ENCODE measurements at places on chromosomes 11 and 22.
A peak's percentile ranks its signal among the peaks of the same experiment; 100 is the strongest.

DNA sequence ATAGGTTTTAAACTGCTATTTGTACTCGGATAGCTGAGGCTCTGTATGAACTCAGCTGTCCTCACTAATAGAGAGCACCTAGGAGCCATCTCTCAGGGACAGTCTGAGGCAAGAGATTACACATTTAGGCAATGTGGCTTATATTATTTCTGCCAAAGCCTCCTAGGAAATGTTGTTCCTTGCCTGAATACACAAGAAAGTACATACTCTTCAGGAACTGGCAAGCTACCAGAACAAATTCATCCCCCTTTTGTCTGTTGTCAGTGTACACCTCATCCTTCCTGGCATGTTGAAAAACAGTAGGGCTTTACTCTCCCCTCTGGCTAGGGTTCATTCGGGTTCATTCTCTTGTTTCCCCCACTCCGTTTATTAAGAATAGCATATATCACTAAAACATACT lies 615.9 kb upstream of the FAT3 start:
- DNase-seq: no peak

DNA sequence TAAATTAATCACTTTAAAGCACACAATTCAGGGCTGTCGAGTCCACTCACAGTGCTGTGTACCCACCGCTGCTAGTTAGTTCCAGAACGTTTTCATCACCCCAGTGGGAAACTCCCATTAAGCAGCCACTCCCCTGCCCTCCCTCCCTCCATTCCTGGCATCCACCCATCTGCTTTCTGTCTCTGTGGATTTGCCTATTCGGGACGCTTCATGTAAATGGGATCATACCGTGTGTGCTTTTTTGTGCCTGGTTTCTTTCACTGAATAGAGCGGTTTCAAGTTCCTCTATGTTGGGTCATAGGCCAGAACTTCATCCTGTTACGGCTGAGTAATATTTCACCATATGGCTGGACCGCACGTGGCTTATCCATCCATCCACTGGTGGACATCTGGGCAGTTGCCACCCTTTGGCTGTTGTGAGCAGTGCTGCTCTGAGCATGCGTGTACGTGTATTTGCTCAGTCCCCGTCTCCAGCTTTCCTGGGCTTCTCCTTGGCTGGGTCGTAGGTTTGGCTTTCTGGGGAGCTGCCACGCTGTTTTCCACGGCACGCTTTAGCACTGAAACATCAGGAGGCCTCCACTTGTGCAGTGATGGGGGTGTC lies 30.1 kb downstream of the ARHGAP8 start:
- no peak for DNase-seq

DNA sequence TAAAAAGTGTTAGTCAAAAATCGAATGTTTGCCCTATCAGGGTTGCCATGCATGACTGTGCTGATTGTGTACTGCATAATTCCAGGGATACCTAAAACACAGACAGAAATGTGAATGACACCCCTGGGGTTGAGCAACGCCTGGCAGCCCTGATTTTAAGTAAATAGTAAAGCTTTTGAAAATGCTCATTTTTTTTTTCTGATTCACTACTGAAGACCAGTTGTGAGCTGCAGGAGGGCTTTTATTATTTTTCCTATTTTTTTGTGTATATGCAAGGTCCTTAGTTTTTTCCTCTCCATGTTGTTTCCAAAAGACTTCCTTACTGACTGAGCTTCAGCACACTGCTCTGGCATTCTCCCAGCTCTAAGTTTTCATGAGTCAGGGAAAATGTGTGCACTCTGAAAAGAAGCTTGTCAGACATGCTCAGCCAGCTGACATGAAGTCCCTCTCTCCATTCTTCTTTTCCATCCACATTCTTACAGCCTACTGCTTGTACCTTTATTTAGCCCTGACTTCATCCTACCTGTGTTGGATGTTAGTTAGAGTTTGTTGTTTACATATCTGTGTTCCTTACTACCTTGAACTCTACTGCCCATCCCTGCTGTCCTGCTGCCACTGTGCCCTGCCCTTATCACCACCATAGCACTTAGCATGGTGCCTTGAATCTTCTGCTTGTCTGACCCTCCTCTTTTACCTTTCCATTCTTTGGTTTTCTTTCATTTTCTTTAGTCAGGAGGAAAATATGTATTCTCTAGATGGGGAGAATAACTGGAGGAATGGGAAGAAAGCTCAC lies 79.5 kb downstream of the HORMAD2 start:
- peak; percentile 41 for DNase-seq

DNA sequence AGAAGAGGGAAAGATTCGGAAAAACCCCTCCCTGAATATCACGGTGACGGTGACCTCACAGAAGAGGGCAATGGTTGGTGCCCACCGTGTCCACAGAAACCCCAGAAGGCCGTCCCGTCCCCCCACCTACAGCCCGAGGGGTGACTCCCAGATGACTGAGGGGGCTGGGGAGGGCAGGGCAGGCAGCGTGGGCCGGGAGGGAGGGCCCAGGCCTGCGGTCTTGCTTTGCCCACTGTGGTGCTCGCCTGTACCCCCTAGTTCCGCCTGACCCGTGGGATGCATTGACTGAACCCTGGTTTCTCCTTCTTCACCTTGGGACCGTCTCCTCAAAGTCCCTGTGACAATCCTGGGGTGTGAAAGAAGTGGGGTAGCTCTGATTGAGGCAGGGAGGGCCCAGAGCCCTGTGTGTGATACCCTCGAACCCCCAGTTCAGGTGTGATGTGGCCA lies 526.7 kb downstream of the BRD1 start:
- DNase-seq: no peak

DNA sequence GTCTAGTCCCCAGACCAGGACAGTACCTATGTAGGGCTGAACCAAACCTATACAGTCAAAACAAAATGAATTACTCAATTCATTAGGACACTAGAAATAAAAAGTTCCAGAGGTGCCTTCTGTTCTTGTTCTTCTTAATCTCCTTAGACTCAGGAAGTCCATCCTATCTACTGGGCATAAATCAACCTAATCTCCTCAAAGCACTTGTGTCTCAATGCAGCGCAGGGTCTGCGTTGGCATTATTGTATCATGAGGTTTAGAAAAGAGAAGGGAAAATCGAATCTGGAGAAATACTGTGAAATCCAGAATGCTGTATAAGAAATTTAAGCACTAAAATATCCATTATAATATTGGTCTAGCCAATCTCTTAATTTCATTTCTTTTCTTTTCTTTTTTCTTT lies 2.4 kb upstream of the OR10V1 start:
- DNase-seq: no peak

- no peak for DNase-seq
Observed at GRCh38 chr11:48270621-48271020, 7.0 kb downstream of the OR4X1 start.

DNA sequence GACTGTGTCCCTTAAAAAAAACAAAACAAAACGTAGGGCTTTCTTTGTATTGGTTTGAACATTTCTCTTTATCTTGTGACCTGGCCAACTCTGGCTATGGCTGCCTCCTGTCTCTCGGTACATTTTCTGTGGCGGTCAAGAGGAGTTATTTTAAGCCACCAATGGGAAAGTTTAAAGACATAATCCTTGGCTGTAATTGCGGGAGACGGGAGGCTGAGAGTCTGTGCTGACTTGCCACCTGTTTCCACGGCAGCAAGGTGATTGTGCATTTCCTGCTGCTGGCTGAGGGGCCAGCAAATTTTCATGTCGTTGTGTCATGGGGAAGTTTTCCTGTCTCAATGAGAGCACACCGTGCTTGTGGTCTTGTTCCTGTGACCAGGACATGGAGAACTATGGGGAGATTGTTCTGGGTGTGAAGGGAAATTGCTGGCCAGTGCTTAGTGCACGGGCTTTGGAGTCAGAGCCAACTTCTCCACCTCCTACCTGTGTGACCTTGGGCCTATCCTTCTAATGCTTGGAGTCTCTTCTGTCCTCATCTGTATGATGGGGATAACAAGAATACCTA lies 11.0 kb downstream of the PTPRJ start:
- peak; percentile 40 for DNase-seq

DNA sequence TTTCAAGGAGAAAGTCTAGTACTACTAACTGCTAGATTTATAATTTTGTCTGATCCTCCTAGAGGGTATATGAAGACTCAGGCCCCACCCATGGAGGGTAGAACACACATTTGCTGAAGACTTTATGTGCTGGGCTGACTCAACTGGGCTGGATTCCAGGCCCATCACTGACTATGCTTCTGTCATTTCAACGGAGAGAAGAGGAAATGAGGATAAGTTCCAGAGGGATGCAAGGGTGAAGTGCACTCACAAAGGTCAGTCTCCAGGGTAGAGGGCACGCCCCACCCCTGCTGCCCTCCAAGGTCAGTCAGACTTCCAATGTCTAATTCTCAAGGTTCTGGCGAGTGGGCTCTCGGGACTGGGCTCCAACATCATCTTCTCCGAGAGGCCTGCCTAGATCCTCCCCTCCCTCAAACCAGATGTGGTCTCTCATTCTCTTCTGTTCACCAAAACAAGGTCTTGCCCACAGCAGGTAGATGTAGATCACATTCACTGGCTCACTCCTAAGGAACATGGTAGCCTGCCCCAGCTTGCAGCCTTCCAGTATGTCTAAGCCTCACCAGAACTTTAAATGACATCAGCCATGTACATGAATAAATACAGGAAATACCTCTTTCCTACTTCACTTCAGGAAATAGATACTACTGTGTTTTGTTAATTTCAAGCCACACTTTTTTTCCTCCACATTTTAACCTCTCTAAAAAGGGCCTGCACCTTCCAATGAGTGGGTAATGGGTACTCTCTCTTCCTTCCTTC lies 7.3 kb upstream of the C11orf86 start:
- DNase-seq: no peak

GRCh38 chr11:120285256-120285655 lies 39.8 kb upstream of the TLCD5 start:
- no peak for DNase-seq

DNA sequence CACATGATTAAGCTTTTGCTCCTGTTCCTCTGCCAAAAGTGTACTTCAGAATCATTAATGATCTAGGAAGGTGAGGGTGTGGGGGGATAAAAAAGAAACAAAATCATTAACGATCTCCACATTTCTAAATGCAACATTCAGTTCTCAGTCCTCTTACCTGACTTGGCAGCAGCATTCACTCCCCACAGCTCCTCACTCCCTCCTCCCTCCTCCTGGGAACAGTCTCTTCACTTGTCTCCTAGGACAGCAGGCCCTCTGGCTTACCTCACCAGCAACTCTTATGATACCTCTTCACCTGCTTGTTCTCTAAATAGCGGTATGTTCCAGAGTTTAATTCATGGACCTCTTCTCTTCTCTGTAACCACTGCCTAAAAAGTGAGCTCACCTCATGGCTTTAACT lies 56.5 kb upstream of the APOA1 start:
- no peak for DNase-seq

- no peak for DNase-seq
Observed at GRCh38 chr11:134008634-134009071, 51.9 kb upstream of the IGSF9B start.

- no peak for DNase-seq
Observed at GRCh38 chr11:67410984-67411784, 4.3 kb upstream of the CARNS1 start.

- DNase-seq: no peak
Observed at GRCh38 chr22:29964776-29965175, 81.8 kb downstream of the MTMR3 start.

Data from RPMI8226 (cell line).